ENCODE measurements at places on chromosomes 11 and 22.

- no peak for DNase-seq
Observed at GRCh38 chr11:117009905-117010605, 88.2 kb downstream of the SIK3 start.

DNA sequence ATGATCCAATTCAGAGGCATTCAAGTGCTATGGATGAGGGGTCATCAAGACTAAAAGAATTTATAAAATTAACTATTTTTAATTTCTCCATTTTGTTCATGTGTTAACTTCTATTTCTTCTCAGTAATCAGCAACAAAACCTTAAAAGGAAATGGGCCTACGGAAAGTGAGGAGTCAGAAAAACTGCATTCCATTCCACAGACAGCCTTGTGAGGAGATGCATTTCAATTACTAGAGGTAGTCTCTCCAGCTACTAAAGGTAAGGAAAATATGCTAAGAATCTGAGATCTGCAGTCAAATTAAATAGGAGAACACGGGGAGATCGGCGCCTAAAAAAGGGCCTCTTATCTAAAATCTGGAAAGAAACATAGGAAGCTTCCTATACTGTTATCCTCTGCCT is 661.7 kb downstream of the DLG2 start:
- no peak for DNase-seq

- DNase-seq = no peak
Observed at GRCh38 chr11:31487848-31488247, 21.6 kb downstream of the IMMP1L start.

GRCh38 chr22:23047742-23048141 is 22.6 kb upstream of the GNAZ start:
- DNase-seq = no peak

GRCh38 chr22:32142600-32142999 is 16.5 kb downstream of the C22orf42 start:
- no peak for DNase-seq

- no peak for DNase-seq
Observed at GRCh38 chr11:20397281-20397680, 9.8 kb downstream of the PRMT3 start.

- DNase-seq = no peak
Observed at GRCh38 chr11:120715239-120715638, 203.7 kb downstream of the GRIK4 start.

- DNase-seq = no peak
Observed at GRCh38 chr11:1199241-1199750, 23.6 kb upstream of the MUC5B start.

GRCh38 chr22:43828725-43828997 is 16.6 kb upstream of the EFCAB6 start:
- DNase-seq = no peak

- no peak for DNase-seq
Observed at GRCh38 chr11:126963603-126964363, 36.8 kb downstream of the KIRREL3 start.

GRCh38 chr22:37379722-37380121 is 47.6 kb downstream of the ELFN2 start:
- no peak for DNase-seq

- DNase-seq = no peak
Observed at GRCh38 chr22:27580311-27580897, 221.2 kb downstream of the MN1 start.

DNA sequence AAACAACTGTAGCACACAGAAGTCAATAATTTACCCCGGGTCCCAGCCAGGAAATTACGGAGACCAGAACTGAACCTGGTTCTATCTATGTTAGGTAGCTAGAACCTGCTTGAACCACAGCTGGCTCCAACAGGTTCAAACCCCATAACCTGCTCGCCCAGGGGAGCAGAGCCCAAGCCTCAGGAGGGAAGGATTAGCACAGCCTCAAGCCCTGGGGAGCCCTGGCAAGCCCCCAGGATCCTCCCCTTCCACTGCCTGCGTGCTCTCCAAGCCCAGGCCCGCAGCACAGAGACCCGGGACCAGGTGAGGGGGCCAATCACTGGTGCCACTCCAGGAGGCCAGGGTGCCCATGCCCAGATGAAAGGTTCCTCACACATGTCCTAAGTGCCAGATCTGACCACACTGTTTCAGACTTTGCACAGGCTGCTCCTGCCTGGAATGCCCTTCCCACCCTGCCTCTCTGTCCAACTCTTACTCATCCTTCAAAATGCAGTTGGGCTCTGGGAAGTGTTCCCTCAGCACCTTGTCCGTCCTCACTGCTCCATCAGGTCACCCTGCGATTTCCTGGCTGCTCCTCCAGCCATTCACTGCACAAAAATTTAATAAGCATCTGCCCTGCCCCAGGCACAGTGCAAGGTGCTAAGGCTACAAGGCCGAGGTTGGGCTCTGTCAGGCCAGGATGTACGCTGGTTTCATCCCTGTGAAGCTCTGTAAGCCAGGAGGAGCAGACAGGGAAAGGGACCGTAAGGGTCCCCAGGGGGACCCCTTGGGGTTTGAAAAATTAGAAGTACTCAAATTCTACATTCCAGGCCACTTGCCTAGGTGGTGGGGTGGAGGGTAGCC is 32.2 kb downstream of the ARRB1 start:
- DNase-seq = no peak

GRCh38 chr11:109814824-109815223 is 278.4 kb upstream of the ZC3H12C start:
- no peak for DNase-seq

- DNase-seq = no peak
Observed at GRCh38 chr11:112579282-112579681, 318.6 kb upstream of the PLET1 start.

DNA sequence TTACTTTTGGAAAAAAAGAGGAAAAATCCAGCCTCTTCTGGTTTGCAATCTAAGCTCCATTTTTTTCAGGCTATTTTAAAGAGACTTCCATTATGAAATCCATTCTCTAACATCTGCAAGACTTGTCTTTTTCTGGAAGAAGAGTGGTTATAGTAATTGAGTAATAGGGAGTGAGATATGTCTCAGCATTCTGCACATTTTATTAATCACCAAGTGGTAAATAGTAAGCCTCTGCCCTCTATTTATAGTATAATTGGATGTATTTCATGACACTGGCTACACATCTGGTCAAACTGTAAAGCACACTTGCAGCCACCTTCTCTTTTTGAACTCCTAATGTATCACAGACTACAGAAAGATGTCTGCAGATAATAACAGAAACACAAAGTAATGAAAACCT is 391.1 kb downstream of the ETS1 start:
- DNase-seq = no peak

- no peak for DNase-seq
Observed at GRCh38 chr11:26072614-26073153, 259.2 kb upstream of the ANO3 start.

DNA sequence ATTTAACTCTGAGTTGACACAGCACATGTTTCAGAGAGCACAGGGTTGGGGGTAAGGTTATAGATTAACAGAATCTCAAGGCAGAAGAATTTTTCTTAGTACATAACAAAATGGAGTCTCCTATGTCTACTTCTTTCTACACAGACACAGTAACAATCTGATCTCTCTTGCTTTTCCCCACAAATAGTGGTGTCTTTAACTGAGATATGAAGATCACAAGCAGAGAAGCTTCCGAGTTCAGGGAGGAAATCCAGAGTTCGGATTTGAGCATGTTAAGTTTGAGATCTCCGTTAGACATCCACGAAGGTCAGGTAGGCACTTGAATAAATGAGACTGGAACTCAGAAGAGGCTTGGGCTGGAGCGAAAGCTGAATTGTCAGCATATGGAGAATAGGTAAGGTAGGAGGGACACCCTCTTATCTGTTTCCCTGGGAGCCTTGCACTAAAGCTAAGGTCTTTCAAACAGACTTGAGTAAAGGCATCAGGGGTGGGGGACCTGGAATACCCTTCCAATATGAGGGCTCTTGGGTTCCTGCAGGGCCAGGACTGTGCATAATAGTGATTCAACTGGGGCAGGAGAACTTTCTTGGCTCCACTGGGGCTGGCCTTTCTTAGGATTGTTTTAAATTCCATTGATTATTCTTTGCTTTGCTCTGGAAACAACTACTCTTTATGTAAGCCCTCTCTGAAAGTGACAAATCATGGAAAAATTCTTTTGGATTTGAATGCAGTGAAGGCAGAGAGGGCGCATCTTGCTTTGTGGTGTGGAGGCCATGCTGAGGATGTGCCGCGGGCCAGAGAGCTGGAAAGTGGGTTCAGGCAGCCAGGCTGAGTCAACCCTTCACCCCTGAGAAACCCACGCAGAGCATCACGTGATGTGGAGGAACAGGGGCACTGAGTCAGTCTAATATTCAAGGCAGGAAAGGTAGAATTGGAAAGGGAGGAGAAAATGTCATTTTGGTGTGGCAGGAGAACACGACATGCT is 62.7 kb upstream of the AMPD3 start:
- DNase-seq = no peak

DNA sequence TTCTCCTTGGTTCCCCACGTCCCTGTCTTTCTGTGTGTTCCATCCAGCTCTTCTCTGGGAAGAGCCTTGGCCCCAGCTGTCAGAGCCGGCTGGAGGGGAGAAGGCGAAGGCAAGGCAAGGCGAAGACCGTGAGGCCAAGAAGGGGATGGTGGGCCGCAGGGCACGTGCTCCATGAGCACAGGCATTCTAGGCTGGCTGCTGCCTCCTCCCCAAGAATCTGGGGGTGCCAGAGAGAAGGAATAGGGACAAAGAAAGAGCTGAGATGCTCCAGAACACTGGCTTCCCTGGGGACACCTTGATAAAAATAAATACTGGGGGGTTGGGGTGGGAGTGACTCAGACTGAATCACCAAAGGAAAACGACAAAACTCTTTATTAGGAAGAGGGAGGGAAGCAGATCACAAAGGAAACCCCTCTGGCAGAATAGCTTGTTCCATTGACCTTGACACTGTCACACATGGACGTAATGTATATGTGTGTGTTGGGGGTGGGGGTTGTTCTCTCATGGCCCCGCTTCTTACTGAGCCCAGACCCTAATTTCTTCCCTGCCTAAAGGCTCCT is 52.5 kb downstream of the NECTIN1 start:
- DNase-seq = no peak

DNA sequence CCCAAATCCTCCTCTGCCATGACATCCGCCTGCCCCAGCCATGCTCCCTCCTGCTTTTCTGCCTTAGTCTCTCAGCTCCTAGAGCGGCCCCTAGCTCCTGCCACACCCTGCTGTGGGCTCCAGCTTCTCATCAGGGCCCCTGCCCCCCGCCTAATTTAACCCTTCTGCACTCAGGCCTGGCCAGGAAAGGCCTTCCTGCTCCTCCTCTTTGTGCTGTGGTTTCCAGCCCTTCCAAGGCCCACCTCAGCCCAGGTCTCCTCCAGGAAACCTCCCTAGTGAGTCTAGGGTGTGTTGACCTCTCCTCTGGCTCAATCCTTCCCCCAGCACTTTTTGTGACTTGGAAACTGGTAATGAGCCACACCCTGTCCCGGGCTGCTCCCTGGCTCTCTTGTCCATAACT is 11.3 kb downstream of the PTPN5 start:
- DNase-seq = no peak

DNA sequence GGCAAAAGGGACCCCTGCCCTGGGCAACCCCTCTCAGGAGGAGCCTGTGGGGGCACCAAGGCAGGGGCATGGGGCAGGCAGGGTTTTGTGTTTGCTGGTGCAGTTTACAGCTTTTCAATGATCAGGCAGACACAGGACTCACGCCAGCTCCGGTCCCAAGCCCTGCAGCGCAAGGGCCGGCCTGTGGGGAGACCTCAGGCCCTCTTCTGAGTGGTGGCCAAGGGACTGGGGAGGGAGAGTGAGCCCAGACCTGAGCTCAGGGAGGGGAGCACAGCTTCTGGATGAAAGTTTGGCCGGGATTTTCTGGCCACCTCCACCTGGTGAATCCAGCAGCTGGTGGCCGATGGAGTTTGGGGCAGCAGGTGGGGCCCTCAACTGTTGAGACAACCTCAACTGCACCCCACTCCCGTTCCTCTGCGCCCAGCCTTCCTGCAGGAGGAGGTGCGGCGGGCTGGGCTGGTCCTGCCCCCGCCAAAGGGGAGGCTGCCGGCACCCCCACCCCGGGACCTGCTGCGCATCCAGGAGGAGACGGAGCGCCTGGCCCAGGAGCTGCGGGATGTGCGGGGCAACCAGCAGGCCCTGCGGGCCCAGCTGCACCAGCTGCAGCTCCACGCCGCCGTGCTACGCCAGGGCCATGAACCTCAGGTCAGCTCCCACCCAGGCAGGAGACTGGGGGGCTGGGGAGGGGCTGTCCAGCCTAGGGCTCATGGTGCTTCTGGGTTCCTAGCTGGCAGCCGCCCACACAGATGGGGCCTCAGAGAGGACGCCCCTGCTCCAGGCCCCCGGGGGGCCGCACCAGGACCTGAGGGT is 3.6 kb downstream of the TCIRG1 start:
- DNase-seq = no peak

Data from CD8-positive, alpha-beta T cell (primary cell).